Stimulated activated CD4-positive, alpha-beta T cell treated with anti-CD3 and anti-CD28 coated beads, Interleukin-1b, Interleukin-23, amount 100 ng/mL, for 1 hour (primary cell): ENCODE measurements at places on chromosomes 4 and X.

DNA sequence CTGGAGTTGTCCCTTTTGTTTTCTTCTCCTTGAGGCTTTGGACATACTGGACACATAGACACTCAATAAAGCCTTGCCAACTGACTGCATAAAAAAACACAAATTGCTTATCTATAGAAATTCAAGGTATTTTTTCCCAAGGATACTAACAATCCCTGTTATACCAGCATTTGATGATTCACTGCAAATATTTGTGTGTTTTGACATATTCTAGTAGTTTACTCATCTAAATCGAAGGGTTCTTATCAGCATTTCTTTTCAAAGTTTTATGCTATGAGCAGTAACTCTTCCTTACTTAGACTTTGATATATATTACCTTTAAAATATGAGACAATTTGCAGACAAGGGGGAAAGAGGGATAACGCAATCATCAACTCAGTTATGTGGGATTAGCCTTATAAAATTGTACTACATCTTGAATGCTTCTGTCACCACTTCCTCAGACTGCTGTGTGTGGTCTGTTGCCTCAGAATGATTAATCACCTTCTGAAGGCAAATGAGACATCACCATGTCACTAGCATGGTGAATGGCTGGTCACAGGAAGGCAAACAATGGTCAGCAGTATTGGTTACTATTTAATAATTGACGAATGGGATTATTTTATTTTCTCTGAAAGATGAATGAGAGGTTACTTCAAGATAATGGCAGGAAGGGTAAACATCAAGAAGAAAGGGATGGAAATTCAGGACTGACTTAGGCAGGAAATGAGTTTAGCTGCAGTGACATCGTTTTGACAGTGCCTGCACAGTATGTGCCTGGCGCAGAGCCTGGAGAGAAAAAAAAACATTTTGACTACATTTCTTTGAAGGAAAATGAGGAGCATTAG is 544.3 kb upstream of the CNKSR2 start:
- DNase-seq, result no peak

- DNase-seq, result no peak
These were observed 54.3 kb downstream of the ZFYVE28 start for GRCh38 chr4:2363951-2364653.

DNA sequence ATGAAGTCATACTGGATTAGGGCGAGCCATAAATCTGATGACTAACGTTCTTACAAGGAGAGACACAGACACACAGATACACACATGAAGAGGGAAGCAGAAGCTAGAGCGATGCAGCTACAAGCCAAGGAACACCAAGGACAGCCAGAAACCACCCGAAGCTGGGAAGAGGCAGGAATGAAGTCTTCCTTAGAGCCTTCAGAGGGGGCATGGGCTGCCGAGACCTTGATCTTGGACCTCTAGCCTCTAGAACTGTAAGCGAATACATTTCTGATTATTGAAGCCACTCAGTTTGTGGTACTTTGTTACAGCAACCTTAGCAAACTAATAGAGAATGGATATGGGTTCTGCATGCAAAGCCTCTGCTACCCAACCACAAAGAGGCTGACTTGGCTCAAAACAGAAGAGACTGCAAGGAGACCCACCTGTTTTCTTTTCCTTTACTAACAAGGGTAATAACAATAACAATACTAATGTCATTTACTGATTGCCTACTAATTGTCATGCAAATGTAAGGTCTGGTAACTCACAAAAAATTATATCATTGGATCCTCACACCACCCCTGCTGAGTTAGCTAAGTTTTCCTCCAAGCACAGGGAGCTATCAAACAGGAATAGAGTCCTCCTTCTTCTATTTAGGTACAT is 10.1 kb upstream of the LDB2 start:
- DNase-seq, result no peak

DNA sequence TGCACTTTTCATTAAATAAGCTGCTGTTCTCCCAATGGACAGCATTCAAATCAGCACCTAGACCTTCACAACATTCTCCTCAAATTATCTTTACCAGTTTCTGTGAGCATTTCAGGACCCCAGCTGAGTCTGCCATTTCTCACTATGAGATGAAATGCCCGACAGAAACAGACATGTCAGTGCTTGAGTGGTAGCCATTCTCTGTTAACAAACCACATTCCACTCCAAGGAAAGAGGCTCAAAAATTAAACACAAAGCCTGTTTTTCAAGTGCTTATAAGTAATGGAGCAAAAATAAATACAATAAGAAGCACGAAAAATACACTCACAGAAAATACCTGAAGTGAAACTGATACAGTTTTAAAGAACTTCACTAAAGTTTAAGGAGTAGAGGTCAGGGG is 320.2 kb upstream of the PRPS2 start:
- no peak for DNase-seq

DNA sequence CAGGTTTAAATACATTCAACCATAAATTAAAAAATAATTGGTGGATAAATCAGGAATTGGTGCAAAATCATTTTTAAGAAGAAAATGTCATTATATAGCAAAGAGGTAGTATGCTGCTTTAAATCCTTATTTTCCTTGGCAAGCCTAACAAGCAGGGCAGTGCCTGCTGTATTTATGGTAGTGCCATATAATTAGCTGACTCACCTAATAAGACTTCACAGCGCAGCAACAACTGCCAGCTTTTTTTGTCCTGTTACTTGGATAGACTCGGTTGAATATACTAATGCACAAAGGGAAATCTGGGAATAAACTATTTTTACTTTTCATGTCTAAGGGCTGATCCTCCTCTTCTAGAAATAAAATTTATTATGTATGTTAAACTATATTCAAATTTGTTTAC is 99.1 kb downstream of the SNCA start:
- DNase-seq, result no peak

DNA sequence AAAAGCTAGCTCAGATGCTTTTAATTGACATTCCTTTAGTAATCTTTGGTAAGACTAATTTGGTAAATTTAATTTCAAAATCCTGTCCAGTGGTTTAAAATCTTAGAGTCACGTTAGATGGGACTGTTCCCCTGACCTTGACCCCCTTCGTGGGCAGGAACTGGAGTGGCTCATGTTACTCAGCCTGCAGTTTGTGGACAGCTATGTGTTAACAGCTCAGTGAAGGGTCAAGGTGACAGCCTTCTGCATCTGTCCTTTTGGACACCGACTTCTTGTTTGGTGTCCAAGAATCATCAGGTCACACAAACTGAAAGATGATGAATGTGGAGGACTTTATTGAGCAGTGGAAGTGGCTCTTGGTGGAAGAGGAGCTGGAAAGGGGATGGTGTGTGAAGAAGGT is 2.9 kb downstream of the ARSF start:
- no peak for DNase-seq

GRCh38 chr4:143085224-143085623 is 99.5 kb upstream of the USP38 start:
- DNase-seq, result no peak

DNA sequence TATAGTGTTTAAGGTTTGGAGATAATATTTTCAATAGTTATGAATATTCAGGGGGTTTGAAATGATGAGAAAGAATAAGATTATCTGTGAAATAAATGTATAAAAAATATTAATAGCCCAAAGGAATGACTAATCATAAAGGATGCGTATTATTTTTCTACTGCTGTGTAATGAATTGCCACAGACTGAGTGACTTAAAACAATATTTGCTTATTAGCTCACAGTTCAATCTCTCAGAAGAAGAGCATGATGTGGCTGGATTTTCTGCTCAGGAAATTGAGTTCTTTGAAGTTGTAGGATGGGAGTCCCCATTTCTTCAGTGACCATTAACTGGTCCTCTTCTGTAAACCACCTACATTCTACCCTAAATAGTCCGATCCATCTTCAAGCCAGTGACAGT is 1680.8 kb upstream of the AGA start:
- DNase-seq, result no peak

GRCh38 chr4:44760142-44760898 is 34.0 kb upstream of the GNPDA2 start:
- DNase-seq, result no peak

DNA sequence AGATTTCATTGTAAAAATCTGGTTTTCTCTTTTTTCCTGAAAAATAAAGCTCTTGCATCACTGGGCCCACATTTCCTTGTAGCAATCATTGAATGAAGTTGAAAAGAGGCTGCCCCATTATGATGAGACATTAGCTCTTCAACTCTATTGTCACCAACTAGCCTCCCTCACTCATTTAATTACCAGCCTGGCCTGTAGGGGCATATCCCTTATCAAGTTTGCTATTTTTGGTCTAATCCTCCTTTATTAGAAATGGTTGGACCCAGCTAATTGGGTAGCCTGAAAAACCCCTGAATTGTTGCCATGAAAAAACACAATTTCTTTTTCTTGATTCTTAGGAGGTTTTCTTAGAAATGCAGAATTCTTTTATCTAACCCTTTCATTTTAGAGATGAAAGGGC is 164.6 kb upstream of the CASK start:
- DNase-seq, result no peak

DNA sequence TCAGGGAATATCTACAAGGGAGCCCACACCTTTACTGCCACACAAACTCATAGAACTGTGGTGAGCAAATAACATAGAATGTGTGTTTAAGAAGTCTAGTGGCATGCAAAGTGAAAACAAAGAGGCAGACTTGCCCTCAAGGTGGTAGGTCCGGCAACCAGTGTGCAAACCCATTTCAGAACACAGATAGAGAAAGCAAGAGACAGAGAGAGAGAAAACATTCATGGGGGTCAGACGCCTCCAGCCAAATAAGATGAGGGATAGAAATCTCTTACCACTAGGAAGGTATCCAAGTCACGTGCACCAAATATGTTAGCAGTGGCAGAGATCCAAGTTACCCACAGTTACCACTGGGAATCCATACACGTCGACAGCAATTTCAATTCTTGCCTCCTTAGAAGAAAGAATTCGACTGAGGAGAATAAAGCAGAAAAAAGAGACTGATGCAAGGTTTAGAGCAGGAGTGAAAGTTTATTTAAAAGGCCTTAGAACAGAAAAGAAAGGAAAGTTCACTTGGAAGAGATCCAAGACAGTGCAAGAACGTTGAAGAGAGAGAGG is 252.8 kb downstream of the NAP1L3 start:
- no peak for DNase-seq

GRCh38 chrX:34901761-34902160 is 40.8 kb upstream of the FAM47B start:
- no peak for DNase-seq

GRCh38 chrX:102517326-102517725 is 787 bp upstream of the TMSB15A start:
- DNase-seq, result no peak

- DNase-seq, result no peak
These were observed 46.0 kb upstream of the CLNK start for GRCh38 chr4:10730590-10730989.

DNA sequence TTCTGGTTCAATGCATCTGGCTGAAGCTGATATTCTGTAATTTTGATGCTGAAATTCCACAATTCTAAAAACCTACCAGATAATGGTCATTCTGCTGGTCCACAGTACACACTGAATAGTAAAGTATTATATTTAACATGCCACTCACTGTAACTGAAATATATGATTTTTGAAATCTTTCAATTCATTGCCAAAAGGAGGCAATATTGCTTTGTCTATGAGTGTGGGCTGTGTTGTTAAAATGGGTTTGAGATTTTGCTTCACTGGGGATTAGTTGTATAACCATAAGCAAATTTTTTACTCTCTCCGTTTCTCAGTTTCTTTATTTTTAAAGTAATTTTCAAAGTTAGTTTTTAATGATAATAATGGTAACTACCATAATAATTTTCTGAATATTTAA is 1404.1 kb upstream of the IGFBP7 start:
- DNase-seq, result no peak

DNA sequence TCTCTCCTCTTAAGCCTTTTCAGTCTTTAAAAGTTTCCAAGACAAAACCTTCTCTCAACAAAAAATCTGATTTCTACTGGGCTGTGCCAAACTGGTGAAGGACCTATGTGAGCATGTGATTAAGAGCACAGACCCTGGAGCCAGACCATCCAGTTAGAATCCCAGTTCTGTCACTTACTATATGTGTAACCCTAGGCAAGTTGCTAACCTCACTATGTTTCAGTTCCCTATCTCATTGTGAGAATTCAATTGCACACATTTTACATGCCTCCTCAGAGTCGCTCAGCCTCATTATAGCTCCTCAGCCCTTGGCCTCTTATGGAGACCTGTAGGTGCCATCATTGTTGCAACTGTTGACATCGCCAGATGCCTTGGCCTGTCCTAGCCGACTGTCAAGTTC is 54.1 kb upstream of the VEGFD start:
- no peak for DNase-seq

DNA sequence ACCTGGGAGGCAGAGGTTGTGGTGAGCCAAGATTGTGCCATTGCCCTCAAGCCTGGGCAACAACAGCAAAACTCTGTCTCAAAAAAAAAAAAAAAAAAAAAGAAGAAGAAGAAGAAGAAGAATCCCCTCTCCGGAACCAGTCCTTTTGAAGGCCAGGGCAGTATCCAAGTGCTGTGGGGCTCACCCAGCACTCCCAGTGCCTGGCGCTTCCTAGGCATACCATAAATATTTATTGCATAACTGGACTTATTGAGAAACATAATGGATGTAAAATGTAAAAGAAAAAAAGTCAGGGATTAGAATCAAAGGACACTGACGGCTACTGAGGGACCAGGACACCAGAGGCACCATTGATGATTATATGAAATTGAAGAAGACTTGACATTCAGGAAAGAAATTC is 162.1 kb upstream of the KIT start:
- DNase-seq, result no peak

DNA sequence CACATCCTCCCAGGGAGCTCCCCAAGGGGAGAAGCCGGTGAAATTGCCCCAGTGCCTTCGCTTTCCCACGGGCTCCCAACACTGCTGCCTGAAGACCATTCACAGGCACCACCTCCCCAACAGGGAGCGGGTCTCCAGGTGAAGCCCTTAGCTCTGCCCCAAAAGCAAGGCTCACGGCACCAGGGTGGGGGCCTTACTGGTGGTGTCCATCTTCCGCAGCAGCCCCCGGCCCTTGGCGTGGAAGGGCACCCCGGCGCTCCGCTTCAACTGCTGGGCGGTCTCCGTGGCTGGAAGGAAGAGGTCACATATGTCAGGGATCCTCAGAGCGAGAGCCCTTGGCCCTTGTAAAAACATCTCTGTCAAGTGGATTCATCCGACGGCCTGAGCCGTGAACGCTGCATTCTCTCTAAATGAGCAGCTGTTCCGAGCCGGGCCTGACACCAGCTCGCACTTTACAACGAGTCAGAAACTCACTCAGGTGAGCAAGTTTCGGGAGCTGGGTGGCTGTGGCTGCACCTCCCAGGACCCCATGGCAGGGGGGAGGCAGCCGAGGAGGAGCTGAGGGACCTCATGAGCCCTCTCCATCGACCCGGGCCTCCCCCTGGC is 20.9 kb downstream of the NELFA start:
- DNase-seq, result no peak

GRCh38 chr4:20251796-20252655 is at the start of gene SLIT2:
Gene SLIT2 (plus strand): TSS chr4:20251905. CDS start chr4:20253816, 1,911 bp downstream.
- no peak for DNase-seq

DNA sequence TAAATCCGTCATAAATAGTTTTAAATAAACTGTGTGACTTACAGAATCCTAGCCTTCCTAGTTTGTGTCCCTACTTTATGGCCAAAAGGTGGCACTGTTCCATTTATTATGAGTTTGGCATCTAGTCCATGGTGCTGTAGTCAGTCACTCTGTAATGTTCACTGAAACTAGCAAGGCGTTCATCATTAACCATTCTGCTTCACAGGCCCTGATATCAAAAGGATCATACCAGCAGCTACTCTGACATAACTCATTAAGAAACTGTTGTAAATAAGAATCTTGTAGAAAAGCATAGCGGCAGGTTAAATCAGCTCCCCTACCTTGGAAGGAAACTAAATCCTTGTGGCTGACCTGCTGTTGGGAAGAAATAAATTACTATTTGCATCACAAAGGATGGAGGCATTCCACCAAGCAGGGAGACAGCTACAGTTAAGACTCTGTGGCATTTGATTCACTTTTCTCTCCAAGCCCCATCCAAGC is 919.6 kb upstream of the DIAPH2 start:
- DNase-seq, result no peak

- no peak for DNase-seq
These were observed 43.0 kb upstream of the PDLIM3 start for GRCh38 chr4:185578284-185578683.
